ENCODE measurements at places on chromosomes 7 and 10.

- DNase-seq, result no peak
These were observed 152.3 kb upstream of the STEAP4 start for GRCh38 chr7:88458946-88459345.

DNA sequence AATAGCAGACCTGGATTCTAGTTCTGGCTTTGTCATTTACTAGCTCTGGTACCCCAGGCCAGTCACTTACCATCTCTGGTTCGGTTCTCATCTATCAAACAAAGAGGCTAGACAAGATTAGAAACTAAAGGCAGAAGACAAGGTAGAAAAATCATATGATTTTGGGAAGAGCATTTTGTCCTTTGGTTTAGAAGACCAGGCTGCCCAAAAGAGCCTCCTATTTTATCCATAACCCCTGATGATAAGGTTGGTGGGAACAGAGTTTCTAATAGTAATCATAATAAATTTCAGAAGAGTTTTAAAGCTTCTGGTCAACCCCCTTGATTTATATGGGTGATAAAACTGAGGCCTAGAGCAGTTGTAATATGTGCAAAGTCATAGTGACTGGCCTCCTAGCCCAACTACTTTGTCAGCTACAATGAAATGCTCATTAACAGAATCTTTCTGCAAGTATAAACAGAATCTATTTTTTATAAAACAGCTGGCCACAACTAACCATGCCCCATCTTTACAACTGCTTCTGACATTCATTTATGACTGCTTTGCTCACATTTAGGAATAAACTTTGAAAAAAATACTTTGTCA lies 23.4 kb downstream of the COX15 start:
- no peak for DNase-seq

- DNase-seq, result no peak
These were observed 44.7 kb upstream of the GARS1 start for GRCh38 chr7:30549931-30550493.

- DNase-seq, result no peak
These were observed 82.0 kb downstream of the AFAP1L2 start for GRCh38 chr10:114322344-114322743.

- DNase-seq, result no peak
These were observed 268.5 kb downstream of the RPS24 start for GRCh38 chr10:78301891-78302738.

DNA sequence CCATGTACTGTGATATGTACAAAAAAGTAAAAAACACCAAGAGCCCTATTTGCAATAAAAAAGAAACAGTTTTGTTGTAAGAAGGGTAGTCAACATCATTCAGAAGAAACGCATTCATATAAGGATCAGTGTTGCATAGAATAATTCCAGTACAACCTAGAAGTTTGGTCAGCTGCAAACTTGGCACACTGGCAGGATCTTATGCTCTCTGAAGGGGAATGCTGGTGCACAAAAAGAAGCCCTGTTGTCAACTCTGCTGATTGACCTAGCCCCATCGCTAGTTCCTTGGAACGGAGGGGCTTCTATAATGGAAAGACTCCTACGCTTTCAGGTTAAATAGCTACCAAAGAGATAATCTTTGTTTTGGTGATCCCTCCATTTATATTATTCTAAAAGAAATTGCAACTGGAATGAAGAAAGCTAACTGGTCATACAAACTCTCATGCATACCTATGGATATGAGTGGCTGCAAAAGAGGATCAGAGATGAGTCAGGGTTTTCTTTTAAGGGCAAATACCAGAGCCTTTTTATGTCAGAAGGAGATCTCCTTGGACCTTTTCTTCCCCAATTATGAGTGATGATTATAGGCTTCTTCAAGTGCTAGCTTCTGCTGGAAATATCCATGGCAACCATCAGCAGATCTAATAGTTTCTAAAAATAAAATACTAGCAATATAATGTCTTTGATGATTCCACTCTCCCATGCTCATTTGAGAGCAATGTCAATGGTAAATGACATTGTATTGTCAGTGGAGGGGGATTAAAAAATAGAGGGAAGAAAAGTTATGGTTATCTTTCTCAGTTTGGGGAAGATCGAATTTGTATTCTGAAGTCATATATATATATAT lies 312.4 kb upstream of the CACNA2D1 start:
- DNase-seq, result no peak

- DNase-seq, result no peak
These were observed 39.5 kb upstream of the INSIG1 start for GRCh38 chr7:155258226-155258560.

DNA sequence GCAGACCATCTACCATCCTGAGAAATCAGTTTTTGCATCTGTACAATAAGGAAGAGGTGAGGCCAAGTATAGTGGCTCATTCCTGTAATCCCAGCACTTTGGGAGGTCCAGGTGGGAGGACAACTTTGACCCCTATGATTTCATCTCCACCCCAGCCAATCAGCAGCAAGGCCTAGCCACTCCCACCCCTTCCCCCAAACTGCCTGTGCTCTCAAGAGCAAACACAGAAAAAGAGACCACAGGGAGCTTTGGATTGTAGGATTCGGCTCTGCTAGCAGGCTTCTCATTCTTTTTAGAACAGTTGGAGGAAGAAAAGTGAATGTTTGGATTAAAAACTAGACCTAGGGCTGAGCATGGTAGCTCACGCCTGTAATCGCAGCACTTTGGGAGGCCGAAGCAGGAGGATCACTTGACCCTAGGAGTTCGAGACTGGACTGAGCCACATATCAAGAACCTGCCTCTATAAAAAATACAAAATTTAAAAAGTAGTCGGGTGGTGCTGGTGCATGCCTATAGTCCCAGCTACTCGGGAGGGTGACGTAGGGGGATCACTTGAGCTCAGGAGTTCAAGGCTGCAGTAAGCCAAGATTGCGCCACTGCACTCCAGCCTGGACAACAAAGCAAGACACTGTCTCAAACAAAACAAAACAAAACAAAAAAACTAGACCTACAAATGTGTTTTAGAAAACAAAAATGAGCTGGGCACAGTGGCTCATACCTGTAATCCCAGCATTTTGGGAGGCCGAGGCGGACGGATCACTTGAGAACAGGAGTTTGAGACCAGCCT lies 25.1 kb upstream of the PROSER2 start:
- DNase-seq, result no peak

DNA sequence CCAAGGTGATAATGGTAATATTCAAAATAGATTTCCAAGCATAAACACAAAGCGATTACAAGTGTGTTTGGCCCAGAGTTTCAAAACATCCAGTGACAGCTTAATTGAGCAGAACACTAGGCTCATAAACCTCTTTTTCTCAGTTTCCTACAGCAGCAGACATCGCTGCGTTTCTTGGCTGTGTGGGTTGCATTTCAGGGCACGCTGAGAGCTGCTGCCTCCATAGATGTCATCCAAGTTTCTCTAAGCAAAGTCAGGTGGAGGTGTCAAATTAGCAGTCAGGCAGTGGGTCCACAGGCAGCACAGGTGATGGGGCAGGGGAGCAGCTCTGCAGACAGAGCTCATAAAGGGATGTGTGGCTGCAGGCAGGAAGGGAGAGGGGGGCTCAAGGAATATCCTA lies 50.5 kb upstream of the COL13A1 start:
- no peak for DNase-seq

DNA sequence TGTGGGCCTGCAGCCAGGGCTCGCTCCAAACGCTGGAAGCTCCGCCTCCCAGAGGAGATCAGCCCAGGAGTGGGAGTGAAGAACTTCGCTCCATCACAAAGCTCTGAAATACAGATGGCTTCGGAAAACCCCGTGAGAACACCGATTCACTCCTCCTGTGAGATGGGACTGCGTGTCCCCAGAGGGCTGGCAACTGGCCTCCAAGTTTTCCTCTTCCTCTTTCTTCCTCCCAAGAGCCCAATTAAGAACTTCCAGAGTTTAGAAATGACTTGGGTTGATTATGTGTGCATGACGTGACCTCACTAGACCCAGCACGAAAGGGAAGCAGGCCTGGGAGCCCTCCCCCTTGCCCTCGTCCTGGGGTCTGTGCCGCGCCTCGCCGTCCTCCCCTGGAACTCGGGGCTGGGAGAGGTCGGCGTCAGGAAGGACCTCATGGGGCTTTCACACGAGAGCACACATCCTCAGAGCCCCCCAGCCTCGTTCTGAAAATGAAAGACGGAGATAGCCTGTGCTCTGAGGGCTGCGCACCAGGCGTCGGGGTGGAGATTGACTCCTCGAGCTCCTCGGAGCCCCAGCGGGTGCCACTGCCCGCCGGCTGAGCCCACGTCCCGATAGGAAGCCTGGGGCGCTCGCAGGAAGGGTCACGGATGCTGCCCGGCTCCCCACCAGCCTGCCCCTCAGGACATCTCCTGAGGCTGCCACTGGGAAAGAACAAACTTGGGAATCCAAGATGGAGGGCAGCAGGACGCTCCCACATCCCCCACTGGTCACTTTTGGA lies 37.8 kb downstream of the PTPRN2 start:
- peak; percentile 49 for DNase-seq

- no peak for DNase-seq
These were observed 5.2 kb downstream of the GRIFIN start for GRCh38 chr7:2471022-2471329.

GRCh38 chr7:18689551-18689950 lies 194.0 kb downstream of the HDAC9 start:
- DNase-seq, result no peak

DNA sequence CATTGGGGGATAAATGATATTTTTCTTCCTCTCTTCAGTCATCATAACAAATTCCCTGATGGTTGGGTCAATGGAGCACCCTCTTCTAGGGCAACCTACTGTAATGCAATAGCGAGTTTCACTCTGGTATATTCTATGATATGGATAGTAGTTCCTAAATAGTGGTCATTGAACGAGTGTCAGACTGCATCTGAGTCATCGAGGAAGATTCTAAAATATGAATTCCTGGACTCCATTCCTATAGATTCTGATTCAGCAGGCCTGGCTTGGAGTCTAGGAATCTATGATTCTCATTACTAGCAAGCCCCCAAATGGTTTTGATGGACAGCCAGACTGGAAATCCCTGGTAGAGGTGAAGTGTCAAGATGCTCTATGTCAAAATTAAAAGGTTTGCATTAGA lies 254.5 kb downstream of the BUB3 start:
- no peak for DNase-seq

- DNase-seq, result no peak
These were observed 81.0 kb downstream of the SORCS1 start for GRCh38 chr10:107083388-107084009.

DNA sequence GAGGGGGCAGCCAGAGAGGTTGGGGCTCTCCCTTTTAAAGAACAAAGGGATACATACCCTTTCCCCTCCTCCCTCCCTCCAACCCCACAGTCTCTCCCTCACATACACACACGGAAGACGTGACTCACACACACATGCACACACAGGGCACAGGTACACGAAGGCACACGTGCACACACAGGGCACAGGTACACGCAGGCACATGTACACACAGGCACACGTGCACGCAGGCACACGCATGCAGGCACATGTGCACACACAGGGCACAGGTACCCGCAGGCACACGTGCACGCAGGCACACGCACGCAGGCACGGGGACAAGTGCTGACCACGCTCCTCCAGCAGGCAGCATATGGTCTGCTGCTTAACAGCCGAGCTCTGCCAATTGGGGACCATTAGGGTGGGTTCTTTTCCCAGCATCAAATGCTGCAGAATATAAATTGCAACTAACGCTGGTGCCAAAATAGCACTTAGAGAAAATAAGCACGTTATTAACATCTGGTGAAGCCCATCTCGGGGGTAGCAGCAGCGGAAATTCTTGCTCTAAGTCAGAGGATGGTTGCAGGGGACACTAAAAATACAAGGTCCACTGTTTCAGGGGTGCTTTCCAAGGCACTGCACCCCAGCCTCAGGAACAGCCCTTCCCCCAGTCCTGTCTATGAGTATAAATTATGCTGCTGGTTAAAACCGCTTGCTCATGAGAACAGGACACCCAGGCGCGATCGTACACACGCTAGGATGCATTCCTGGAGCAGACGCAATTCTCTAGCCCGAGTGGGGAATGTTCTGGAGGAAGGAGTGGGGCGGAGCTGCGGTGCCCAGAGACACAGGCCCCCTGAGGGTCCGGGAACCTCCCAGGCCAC lies 55.2 kb upstream of the TNRC18 start:
- peak; percentile 28 for DNase-seq

- no peak for DNase-seq
These were observed 146.0 kb downstream of the SND1 start for GRCh38 chr7:127798023-127798422.

GRCh38 chr10:22218448-22218847 lies 633 bp upstream of the EBLN1 start:
- DNase-seq, result no peak

DNA sequence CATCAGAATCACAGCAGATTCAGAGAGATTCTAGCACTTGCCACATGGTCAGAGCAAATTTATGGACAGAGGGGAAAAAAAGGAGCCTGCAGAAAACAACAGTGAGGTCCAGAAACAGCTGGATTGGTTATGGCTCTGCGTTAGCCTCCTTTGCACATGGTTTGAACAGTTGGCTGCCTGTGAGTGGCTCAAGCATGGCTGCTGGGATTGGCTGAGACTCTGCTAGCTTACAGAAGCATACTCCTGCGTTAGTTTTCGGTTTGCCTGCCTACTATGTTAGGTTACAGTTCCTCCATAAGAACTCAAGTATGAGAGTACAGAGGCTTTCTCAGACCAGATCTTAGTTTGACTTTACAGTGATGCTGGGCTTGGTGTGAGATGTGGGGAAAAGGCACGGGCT lies 80.7 kb upstream of the WDR11 start:
- no peak for DNase-seq

- DNase-seq, result no peak
These were observed 82.6 kb upstream of the ABCB5 start for GRCh38 chr7:20532890-20533289.

DNA sequence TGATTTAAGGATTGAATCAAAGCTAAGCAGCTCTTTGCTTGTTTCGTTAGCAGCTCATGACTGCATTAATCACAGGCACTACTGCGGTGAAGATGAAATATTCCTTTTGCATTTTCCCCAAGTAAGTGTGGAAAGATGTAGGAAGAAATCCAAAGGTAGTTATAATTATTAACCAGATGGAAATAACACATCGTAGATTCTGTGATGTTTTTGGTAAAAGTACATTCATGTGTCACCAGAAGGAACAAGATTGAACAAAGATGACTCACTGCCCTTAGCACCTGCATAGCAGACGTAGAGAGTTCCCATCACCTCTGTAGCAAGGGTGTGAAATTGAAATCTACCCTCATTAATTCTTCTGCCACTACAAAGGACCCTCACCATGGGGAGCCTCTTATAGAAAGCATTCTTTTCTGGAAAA lies 37.1 kb downstream of the SMURF1 start:
- no peak for DNase-seq

GRCh38 chr7:132604121-132604520 lies 27.9 kb upstream of the PLXNA4 start:
- no peak for DNase-seq

GRCh38 chr10:116538456-116538855 lies 7.3 kb upstream of the PNLIP start:
- no peak for DNase-seq

- no peak for DNase-seq
These were observed 43.0 kb downstream of the SUFU start for GRCh38 chr10:102546606-102547320.

- DNase-seq, result no peak
These were observed 164.6 kb downstream of the USP6NL start for GRCh38 chr10:11446864-11447263.

DNA sequence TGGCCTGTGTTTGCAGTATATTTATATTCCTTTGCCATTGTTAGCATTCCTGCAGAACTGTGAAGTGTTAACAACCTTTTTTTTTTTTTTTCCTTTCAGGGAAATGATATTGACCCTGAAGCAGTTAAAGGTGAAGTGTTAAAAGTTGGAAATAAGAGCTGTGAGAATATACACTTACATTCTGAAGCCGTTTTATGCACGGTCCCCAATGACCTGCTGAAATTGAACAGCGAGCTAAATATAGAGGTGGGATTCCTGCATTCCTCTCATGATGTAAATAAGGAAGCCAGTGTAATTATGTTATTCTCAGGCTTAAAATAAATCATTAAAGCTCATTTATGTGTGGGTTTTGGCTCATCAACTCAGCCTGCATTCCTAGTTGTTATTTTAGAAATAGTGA lies 92.8 kb upstream of the CAPZA2 start:
- DNase-seq, result no peak
